Type B pancreatic cell (in vitro differentiated cells): ENCODE measurements at places on chromosomes 6 and 20.

DNA sequence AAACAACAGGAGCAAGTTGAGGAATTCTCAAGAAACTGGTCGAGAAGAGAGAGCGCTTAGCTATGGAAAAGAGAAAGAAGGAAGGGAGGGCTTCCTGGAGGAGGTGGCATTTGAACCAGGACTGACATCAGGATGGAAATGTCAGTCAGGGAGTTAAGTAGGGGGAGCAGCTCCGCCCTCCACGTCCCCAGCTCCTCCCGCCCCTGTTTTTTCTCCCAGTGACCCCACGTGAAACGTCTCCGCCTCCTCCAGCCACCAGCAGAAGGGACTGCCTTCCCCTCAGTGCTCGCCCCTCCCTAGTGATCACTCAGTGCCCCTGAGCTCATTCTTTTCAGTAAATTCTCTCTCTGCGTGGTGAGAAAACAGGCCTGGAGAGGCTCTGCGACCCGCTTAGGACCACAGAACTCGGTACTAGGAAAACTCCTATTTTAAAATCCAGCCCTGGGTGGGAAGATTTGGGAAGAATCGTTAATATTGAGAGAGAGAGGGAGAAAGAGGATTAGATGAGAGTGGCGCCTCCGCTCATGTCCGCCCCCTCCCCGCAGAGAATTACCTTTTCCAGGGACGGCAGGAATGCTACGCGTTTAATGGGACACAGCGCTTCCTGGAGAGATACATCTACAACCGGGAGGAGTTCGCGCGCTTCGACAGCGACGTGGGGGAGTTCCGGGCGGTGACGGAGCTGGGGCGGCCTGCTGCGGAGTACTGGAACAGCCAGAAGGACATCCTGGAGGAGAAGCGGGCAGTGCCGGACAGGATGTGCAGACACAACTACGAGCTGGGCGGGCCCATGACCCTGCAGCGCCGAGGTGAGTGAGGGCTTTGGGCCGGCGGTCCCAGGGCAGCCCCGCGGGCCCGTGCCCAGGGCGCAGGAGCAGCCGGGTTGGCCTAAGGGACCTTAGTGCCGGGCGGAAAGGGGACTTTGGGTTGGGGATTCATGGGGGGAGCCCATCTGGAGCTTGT is 4.6 kb downstream of the HLA-DPB1 start:
- DNase-seq, result no peak

DNA sequence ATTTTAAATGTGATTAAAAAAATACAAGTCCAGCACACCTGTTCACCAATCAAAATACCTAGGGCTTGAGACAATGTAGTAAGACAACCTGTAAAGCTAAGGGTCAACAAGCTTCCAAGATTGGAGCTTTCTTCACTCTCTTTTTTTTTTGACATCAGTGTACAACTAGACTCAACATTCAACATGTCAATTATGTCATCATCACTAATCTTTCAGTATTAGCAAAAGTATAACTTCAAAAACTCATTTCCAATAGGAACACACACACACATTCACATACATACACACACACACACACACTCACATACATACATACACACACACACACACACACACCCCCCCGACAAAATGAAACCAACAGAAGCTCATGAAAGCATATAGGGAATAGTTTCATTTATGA is 26.0 kb downstream of the PRKN start:
- DNase-seq, result no peak

DNA sequence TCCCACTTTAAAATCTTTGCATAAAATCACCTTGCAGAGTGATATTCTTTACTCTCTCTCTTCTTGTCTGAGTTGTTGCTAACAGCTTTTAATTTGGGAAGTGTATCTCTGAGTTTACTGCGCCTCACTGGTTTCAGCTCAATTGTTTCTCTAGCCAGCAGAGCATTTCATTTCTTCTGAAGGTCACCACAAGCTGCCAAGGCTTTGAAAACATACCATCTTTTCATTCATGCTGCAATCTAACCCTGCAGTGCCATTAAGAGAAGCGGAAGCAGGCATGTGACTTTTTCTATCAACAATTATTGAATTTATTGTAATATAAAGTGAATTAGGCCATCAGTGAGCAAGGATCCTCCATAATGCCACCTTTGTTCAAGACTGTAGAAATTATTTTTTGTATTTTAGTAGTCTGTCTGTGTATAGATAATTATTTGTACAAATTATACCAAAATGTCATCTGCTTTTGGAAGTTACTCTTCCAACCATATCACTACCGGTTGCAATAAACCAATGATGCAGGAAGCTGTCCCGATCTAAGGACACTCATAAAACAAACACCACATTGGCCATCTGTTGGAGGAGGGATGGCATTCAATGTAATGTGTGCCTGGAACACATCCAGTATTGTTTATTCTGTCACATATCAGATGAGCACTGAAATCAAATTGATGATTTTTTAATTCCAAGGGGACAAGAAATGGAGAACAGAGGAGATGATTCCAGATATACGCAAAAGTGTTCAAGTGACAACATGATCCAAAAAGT is 26.8 kb downstream of the HS3ST5 start:
- no peak for DNase-seq

DNA sequence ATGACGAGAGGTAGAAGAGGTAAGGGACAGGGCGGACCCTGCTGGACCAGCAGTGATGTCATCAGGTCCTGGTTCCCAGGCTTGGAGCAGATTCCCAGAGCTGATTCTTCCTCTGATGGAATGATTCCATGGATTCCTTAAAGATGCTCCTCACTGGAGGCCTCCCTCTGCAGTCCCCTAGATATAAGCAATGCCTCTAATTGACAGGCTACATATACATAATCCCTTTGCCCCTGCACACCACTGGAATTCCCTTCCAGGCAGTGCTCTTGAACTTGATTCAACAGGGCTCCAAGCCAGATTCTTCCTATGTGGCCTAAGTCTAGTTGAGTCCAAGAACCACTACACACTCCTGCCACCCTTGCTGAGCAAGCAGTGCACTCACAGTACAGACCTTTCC is 52.3 kb upstream of the L3MBTL3 start:
- no peak for DNase-seq

DNA sequence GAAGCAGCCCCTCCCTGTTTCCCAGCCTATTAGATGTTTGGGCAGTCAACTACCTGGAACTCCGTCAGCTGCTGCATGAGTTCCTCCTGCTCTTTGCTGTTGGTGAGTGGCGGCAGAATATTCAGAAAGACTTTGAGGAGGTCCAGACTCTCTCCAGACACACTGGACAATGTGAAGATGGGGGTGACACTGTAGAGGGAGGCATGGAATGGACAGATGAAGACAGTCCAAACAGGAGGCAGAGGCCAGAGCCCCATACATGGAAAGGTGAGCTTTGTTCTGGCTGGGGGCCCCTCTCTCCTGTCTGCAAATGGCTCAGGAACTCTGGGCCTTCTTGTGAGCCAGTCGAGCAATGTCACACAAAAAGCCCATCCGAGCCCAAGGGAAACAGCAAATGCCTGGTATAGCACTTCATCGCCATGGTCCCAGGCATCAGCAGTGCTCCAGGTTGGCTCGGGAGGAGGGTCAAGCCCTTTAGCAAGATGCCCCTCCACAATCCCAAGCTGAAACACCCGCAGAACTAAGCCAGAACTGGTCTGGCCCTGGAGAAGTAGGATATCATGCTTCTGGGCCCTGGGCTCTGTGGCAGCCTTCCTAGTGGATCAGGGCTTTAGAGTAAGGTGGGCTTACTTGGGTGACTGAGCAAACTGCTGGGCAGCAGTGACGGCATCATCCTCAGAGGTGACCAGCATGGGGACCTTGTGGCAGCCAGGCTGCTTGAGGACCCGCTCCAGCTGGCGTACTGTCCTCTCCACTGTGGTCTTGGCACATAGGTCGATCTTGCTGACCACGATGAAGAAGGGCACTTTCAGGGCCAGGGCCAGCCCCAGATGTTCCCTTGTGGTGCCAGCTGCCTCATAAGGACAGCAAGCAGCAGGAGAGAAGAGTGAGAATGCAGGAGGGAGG is 4.9 kb downstream of the GTPBP2 start:
- DNase-seq, result no peak

DNA sequence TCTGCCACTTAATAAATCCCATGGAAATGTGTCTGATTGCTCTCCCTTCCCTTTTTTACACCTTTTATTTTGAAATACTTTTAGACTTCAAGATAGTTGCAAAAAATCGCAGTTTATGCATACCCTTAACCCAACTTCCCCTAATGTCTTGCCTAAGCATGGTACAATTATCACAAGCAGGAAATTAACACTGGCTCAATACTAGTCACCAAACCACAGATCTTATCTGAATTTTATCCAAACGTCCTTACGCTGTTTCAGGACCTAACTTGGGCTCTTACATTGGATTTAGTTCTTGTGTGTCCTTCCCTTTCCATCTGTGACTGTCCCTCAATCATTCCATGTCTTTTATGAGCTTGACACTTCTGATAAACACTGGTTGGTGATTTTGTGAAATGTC is 146.3 kb downstream of the ZNF217 start:
- no peak for DNase-seq

DNA sequence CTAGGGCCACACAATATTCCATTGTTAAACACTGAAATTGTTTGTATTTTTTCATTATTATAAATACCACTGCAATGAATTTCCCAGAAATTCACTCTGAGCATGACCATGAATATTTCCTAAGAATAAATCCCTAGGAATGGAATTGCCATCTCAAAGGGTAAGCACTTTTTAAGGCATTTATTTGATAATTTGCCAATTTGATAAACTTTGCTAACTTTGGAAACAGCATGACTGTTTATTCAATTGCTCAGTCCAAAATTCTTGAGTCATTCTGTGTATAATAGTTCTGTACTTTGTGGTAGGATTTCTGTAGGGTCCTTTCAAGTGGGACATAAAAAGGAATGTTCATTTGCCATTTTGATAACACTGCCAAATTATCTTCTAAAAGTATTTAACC is 44.2 kb upstream of the TOX2 start:
- DNase-seq, result no peak

DNA sequence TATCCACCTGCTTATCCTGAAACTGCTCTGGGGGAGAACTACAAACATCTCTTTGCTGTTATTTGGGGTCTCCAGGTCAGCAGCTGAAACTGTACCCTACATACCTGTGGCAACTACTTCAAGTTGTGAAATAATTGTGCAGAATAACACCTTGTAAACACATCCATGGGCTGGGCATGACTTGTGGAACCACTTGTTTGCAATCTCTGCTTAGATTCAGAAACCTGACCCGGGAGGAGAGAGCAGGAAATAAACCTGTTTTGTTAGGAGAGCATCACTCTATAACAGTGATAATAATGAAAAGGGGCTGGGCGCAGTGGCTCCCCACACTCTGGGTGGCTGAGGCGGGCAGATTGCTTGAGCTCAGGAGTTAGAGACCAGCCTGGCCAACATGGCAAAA is 183.1 kb downstream of the NFATC2 start:
- no peak for DNase-seq

GRCh38 chr6:142947714-142948480 is 2.9 kb upstream of the HIVEP2 start:
- DNase-seq, result no peak

DNA sequence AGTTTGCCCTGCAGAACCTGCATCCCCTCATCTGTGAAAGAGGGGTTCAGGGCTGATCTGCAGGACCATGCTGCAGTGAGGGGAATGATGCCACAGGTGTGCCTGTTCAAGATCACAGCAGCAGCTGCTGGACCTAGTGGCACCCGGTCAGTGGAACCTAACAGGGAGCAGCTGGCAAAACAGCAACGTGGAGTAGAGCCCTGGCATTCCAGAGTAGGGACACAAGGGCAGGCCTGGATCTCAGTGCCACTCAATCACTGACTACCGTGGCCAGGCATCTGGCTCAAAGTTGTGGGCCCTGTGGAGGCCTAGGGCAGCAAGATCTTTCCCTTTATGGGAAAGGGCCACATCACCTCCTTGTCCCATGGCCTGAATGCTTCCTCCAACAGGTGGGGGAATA is 62.2 kb downstream of the INSM1 start:
- DNase-seq, result no peak

DNA sequence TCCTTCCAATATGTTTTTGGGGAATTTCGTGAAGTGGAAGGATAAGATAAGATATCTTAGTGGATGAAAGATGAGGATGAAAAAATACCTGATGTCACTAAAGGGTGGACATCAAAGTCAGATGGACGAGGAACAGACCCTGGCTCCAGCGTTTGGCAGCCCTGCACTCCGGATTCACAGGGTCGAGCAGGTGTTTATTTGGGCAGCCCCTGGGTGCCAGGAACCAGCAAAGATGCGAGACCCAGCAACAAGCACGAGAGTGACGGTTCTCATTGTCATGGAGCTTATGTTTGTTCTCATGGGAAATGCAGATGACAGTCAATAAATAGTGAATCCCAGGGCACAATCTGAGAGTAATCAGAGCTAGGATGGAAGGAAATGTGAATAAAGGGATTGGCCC is 131.1 kb downstream of the PHACTR3 start:
- DNase-seq, result no peak

- DNase-seq, result no peak
These were observed 86.7 kb downstream of the SYNJ2 start for GRCh38 chr6:158068156-158068892.

DNA sequence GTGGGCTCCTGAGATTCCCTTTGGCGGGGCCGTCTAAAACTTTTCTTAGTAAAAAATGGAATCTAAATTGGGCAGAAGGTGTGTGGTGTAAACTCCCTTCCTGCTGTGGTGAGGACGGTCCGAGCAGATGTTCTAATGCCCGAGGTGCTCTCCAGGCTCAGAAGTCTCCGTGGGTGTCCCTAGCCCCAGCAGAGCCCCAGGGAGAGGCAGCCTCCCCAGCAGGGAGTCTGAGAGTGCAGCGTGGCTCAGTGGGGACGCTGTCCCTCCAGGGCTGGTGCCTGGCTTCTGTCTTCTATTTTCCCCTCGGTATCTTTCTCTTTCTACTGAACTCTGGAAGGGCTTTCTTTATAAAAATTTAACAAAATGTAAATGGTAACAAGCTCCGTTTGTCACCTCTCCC is 208.2 kb downstream of the SMOC2 start:
- no peak for DNase-seq

- no peak for DNase-seq
These were observed 53.8 kb upstream of the MTRF1L start for GRCh38 chr6:153056308-153056707.

DNA sequence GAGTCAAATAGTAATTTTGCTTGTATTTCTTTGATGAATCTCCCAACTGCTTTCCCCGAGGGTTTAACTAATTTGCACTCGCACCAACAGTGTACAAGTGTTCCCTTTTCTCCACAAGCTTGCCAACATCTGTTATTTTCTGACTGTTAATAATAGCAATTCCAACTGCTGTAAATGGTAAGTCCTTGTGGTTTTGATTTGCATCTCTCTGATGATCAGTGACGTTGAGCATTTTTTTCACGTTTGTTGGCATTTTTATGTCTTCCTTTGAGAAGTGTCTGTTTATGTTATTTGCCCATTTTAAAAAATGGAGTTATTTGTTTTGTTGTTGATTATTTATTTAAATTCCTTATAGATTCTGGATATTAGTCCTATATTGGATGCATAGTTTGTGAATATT is 399.8 kb upstream of the MAN1A1 start:
- DNase-seq, result no peak

- DNase-seq, result no peak
These were observed 11.6 kb upstream of the TAGAP start for GRCh38 chr6:159056432-159056831.
